ENCODE measurements at places on chromosomes 5 and 9.
A peak's percentile ranks its signal among the peaks of the same experiment; 100 is the strongest.

GRCh38 chr9:20315677-20316076, 306.6 kb downstream of the MLLT3 start:
- no peak for DNase-seq

DNA sequence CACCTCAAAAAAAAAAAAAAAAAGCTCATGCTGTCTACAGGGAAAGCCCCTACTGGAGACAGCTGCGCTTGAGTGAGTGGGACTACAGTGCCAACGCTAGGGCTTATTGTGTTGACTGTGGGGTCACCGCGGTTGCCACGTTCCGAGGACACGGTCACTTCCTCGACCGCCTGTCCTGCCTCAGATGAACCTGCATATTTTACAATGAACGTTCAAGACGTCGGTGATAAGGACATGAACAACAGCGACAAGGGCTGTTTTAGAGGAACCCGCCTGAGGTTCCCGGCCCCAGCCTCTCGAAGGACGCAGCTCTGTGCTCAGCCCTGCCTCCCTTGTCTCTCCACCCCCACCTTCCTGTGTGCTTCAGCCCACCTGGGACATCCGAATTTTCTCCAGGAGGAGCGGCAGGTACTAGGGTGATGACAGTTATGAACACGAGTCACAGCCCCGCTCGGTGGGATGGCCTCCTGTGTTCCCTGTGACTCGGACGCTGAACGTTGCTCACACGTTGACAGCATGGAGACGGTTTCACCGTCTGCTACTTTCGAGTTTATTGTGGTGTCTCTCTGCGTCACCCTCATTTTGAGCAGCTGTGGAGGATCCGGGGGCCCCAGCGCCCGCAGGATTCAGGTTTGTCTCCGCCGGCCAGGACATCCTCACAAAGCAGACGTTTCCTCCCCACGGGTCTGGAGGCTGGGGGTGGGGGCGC, 11.3 kb upstream of the DIPK1B start:
- no peak for DNase-seq

DNA sequence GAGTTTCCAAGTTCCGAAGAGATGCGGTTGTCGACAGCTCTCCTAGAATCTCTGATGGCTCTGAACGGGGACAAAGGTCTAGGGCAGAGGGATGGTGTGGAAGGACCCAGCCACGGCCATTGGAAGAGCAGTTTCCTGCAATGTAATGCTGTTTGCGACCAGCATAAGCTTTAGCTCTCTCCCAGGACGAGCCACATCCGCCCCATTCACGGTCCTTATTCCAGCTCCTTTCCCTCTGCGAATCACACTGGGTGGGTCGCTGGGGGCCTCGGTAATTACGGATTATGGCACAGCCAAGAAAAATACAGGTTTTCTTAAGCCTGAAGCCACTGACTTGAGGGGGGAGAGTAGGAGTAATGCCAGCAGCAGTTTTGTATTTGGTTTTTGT, 22.7 kb downstream of the ANXA2R start:
- no peak for DNase-seq

DNA sequence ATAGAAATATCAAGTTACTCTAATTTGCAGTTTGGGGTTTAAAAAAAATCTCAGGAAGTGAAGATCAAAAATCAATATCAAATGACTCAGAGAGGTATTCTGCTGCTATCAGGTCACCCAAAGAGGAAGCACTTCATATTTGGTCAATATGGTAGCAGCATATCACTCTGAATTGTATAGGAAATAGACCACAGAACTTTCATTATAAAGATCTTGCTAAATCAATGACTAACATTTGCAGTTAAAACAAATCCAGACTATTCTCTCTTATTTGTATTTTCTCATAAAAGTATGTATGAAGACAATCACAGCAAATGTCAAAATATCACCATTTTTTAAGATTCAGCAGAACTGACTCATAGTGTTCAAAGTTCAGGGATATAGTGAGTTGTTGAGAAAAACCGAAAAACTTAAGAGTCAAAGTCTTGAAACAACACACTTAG, 105.8 kb upstream of the PCSK1 start:
- no peak for DNase-seq

DNA sequence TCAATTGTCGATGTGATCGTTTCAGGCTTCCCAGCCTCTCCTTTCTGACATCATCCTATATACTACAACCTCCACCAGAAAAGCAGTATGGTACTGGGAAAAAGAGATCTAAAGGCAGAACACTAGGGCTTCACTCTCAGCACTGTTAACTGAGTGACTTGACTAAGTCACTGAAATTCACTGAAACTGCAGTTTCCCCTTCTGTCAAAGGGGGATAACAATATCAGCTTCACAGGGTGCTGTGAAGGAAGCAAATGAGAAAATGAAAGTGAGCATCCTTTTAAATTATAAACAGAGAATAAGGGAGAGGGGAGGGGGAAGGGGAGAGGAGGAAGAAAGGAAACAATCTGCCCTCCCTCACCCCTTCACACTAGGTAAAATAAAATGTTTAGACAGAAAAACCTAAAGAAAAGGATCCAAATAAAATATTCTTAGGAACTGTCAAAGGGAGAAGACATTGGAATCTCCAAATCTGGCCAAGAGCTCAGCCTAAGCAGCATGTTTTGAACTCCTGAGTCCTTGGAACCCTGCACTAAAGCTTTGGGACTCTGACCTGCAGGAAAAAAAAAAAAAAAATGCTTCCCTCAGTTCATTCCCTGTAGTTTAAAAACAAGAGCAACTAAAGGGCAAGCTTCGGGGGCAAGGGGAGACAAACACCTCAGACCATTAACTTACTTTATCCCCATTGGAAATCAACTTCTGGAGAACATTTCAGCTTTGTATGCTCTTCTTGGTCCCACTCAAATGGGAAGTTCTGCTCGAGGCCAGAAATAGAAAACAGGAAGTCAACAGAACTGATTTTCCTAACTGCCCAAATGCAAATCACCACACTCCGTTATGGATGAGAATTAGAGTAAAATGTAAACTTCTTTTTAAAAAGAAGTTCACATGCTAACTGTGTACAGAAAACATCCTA, 178.3 kb downstream of the DEPDC1B start:
- no peak for DNase-seq

DNA sequence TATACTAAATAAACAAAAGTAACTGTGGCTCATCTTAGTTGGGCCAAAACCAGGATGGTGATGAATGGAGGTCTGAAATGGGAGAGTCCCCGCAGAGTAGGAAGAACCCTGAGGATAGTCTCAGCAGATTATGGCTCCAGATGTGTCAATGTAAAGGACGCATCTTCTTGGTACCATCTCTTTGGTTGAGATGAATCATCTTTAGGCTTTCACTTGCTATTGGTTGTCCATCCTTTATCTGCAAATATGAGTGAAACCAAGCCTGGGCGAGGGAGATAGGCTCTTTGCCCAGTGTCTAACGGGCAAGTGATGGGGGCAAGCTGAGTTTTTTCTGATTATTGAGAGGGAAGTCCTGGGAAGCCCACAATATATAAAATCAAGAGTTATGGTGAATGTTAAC, 19.4 kb upstream of the LCP2 start:
- DNase-seq = no peak

DNA sequence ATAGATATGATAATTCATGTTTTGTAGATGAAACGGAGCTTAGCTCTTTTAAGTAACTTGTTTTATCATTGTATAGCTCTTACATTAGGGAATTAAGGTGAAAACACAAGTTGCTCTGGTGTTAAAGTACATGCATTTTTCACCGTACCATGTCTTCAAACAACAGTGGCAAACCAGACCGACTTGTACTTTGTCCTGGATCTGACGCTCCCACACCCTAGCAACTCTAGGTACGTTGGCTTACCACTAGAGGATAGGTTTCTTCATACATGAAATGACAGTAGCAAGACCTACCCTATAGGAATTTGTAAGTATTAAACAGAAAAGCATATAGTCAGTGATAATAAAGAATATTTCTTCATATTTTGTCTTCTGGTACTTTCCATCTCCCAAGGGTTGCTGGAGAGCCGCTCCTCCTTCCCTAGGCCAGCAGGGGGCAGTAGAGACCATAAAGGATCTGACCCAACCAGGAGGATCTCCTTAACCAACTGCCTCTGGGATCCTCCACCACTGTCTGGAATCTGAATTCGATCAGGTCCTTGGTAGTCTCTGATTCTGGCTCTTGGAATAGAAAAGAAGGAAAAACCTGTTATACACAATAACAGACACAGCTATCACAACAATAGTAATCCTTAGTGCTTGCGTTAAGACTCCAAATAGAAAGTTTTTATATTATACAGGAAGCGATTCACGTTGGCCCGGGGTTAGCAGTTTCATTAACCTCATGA, 136.7 kb downstream of the CAVIN4 start:
- DNase-seq = peak; percentile 16

DNA sequence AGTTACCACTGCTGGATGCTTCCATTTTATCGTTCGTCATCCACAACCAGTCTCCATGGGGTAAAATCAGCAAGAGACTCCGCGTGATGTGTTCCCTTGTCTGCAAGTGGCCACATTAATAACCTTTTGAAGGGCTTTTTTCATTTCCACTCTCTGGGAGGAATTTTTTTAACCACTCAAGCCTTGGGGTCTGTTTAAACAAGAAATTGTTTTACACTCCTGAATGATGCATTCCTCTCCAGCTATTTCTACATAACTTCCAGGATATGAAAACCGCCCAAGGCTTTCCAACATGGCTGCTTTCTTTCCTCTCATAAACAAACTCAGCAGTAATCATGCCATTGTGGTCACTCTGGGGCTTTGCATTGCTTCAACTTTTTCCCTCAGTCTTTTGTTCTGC, 217.2 kb upstream of the DAPK1 start:
- DNase-seq = no peak

GRCh38 chr5:147464211-147464610, 45.7 kb downstream of the DPYSL3 start:
- DNase-seq = no peak

DNA sequence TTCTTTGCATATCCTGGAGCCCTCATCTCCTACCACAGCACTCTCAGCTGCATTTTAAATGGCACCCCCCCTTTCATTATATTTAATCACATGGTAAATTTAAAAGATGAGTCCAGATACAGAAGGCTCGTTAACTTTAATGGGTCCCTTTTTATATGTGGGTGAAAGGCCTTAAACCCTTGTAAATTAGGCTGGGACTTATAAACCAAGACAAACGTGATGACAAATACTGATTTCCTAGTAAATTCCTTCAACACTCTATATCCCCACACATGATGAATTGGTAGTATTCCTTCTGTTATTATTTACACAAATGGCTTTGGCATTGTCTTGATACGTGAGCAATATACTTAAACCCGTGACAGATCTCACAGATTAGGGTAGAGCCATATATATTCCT, 210.6 kb downstream of the CAAP1 start:
- DNase-seq = no peak

DNA sequence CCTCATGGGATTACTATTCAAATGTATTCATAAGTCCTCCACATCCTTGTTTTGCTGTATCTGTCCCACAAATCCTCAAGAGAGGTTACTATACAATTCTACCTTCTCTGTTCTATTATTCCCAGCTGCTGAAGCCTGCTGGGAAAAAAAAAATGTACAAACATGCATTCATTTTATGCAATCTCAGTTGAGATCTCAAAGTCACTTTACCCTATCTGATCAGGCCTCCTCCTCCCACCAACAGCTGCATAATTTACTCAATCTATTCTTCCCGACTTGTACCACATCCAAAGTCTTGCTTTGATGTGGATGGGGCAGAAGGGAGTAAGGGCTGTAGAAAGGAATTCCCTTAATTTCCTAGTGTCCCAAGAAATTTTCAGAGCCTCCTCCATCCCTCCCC, 28.6 kb downstream of the PSIP1 start:
- no peak for DNase-seq
